ENCODE measurements at places on chromosomes 2 and 18.
A peak's percentile ranks its signal among the peaks of the same experiment; 100 is the strongest.

GRCh38 chr18:48986851-48987761, 36.3 kb upstream of the SMAD7 start:
- no peak for DNase-seq

DNA sequence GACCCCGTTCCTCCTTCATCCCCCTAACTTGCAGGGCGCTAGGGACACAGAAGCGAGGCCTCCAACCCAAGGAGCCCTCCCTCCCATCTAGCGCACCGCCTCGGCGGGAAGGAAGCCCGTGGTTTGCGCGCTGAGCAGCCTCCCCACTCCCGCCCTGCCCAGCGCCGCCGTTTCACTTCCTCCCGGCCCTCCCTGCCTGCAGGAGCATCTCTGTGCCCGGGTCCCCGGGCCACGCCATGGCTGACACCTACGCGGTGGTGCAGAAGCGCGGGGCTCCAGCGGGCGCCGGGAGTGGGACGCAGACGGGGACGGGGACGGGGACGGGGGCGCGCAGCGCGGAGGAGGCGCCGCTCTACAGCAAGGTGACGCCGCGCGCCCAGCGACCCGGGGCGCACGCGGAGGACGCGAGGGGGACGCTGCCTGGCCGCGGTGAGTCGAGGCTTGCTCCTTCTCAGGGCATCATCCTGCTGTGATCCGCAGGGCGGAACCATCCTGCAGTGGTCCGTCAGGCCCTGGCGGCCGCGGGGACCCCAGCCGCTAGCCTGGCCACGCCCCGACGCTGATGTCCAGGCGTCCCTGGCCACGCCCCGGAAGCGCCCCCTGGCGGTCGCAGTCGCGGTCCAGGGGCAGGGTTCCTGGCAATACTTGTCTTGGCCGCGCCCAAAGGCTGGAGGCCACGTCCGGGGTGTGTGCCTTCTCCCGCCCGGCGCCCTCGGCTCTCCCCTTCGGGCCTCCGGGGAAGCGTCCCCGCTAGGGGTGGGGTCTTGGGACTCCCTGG, 16.4 kb downstream of the PTPN18 start:
- peak; percentile 83 for DNase-seq

DNA sequence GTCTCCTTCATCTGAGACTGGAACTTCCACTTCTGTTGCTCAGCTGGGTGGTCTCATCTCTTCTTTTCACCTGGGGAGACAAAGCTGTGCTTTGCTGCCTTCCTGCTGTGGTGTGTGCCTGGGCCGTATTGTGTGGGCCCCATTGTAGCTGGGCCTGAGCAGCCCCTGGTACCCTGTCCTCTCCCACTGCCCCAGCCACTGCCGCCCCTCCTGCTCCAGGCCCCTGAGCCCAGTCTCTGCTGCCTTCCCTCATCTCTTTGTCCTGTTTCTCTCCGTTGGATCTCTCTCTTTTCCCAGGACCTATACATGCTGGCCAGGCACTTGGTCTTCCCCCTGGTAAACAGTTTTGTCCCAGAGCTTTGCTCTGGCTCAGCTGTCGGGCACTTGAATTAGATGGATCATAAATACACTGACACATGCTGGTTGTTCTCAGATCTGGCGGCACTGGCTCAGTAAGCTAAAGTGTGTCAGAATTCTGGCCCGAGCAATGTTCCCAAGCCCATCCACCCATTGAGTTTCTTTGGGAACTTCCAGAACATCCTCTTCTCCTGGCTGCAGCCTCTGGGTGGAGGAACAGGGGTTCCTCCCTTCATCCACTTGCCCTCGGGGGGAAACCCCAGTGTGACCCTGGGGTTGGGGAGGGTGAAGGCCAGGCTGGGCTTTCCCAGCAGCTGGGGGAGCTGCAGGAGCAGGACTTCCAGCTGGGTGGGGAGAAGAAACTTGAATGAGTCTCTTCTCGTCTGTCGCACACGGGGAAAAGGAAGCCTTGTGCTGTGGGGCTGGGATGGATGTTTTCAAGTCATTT, 99.0 kb downstream of the DGKD start:
- no peak for DNase-seq

GRCh38 chr2:42087857-42088195, 40.0 kb downstream of the PKDCC start:
- DNase-seq = no peak

All from hypothalamus (tissue), 51 donors.